ENCODE measurements at places on chromosomes 3 and 15. TPM values are rescaled to one million over a fixed set of nuclear protein-coding genes. Genes with fewer than 3 reads are reported as not detected.

Gene NRROS
- total RNA-seq = 3.1 TPM

Gene OCA2
- not detected for total RNA-seq

Gene ARHGEF26
- total RNA-seq = 1.9 TPM

Gene RPP25
- 2.7 TPM for total RNA-seq

Gene TBCCD1
- total RNA-seq = 5.3 TPM

Gene NUP210
- total RNA-seq = 3.5 TPM

Gene PATL2
- 3.3 TPM for total RNA-seq

Gene CCR8
- not detected for total RNA-seq

Gene ZNF80
- total RNA-seq = not detected

Gene CCR2
- total RNA-seq = 0.89 TPM

Gene FAM227B
- total RNA-seq = 19.8 TPM

Gene LTF
- 4.8 TPM for total RNA-seq

Gene TIPARP
- total RNA-seq = 26.0 TPM

GRCh38 chr3:143551761-143552160, 296.5 kb downstream of the SLC9A9 start:
- no peak for DNase-seq

DNA sequence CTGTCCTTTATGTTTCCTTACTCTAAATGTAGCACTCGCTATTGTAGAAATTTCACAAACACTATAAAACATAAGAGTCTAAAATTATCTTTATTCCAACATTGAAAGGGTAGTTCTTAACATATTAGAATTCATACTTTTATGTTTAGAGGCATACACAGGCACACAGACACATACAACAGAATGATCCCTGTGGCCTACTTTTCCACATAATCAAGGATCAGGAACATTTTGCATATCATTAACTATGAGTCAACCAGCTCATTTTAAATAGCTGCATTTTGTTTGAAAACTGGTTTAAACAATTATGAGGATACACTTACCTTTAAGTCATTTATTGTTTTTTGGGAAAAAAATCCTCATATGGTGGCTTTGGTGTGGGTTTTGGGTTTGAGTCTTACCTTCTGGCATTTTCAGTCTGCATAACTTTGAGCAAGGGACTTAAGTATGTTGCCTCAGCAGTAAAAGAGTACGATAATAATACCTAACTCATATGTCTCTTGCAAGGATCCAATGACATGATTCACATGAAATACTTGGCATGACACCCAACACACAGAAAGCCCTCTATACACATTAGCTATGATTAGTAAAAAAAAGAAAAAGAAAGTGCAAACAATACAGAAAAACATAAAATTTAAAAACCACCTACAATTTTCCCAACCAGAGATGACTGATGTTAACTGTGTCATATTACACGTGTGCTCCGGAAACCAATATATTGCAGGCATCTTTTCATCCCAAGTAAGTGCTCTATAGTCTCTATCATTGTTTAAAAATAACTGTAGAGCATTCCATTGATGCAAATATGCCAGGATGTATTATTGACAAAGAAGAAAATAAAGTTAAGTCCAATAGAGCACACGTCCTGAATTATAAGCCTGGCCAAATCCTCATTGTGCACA, 213.1 kb upstream of the ADAMTS9 start:
- no peak for DNase-seq

- no peak for DNase-seq
Observed at GRCh38 chr3:48399387-48400172, 27.6 kb downstream of the FBXW12 start.

DNA sequence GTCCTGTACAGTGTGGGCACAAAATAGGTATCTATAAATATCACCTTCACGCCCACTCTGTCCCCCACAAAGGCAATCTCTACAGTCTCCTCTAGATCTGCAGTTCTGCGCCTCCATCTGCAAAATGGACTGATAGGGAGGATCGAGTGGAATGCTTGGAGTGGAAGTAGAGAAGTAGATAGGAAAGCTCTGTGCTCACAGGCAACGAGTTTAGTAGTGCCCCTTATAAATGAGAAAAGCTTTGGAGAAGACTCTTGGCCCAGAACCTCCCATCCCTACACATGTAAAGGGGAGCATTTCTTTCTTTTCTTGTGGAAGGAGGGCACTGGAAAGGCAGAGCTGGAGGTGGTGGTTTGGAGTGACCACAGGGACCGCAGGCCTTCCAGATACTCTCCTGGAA, 88.5 kb downstream of the ZNF621 start:
- no peak for DNase-seq

DNA sequence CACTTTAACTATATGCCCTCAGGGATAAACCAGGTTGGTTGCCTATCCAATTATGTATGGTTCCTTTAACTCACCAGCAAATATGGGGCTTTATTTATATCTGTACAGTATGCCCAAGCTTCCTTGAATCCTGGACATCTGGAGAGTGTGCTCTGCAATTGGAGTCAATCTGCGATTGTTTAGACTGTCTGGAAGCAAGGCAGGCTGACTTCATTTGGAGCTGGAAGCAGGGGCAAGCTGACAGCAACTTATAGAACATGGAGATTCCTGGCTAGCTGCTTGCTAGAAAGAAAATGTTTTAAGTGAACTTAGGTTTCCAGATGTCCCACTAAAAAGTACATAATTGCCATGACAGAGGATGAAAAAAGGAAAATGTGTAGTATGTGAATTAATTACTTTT, 63.7 kb upstream of the TPRG1 start:
- DNase-seq = no peak

GRCh38 chr15:55707951-55708350, 35.0 kb downstream of the PRTG start:
- DNase-seq = no peak

GRCh38 chr3:6079561-6080179, 781.2 kb upstream of the GRM7 start:
- DNase-seq = no peak

DNA sequence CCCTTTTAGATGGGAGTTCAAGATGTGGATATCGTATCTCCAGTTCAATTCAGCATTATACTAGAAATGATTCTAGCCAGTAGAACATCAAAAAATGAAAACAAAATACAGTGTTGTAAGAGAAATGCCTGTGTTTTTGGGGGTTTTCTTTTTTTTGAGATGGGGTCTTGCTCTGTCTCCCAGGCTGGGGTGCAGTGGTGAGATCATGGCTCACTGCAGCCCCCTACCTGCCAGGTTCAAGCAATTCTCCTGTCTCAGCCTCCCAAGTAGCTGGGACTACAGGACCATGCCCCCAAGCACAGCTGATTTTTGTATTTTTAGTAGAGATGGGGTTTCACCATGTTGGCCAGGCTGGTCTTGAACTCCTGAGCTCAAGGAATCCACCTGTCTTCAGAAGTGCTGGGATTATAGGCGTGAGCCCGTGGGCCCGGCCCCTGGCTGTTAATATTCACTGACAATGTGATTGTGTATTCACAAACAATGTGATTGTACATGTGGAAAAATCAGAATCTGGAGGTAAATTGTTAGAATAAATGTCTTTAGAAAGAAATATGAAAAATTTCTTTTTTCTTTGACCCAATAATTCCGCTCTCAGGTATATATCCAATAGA, 59.0 kb downstream of the ARIH1 start:
- no peak for DNase-seq

GRCh38 chr3:98952404-98952803, 50.9 kb upstream of the DCBLD2 start:
- no peak for DNase-seq

DNA sequence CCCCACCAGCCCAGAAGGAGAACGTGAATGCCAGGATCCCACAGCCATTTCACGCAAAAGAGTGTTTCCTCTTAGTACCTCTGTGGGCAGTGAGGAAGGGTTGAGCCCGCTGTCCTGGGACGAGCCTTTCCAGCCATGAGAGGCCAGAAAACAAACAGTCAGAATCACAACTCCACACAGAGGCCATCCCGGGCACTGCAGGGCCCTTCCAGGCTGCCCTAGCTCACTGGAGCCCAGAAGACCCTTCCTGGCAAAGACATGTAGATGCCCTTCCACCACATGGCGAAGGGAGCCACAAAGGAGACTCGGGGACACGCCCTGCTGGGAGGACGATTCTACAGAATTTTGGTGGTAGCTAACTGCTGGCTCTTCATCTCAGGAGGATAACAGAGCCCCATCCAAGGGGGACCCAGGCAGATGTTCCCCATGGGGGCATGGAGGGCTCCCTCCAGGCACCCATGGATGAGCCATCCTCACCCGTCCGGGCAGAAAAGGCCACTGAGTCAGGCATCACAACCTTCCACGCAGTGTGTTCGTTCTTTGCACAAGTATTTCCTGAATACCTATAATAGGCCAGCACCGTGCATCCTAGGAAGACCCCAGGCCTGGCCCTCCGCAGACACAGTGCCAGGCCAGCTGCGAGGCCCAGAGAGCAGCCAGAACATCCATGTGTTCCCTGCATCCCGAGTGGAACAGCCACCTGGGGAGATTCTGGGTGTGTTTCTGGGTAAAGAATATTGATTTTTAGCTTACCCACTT, 47.2 kb downstream of the SLC12A8 start:
- no peak for DNase-seq

- no peak for DNase-seq
Observed at GRCh38 chr3:186060222-186060621, 48.7 kb downstream of the ETV5 start.

GRCh38 chr15:99993262-99993661, 260.0 kb upstream of the LYSMD4 start:
- peak; percentile 30 for DNase-seq

DNA sequence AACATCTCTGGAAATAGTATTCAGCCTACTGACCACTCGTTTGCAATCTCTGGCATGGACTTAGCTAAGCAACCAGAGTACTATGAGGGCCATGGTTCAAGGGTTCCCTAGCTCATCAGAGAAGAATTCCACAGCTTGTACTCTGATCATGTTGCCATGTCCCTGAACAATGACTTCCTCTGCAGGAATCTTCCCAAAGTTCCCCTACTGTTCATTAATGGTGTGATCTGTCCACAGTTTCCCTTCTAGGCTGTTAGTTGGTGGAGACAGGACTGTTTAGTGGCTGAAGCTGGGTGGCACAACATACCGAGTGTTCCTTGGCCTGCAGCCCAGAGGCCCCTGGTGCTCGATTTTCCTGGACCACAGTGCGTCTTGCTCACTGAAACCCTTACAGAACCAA, 44.4 kb upstream of the GALNT15 start:
- DNase-seq = no peak

DNA sequence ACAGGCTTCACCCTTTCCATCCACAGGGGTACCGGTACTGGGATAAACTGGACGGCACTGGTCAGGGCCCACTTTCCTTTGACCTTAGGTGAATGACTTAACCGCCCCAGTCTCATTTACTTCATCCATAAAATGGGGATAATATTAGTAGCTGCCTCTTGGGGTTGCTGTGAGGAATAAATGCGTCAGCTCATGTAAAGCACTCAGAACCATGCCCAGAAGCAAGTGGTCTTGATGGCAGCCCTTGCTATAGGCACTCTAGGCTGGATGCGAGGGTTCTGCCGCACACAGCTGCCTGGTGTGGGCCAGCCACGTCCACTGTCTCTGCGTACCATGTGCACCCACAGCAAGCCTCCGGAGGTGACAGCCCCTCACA, 32.2 kb upstream of the FBLN2 start:
- no peak for DNase-seq

GRCh38 chr3:102485701-102486100, 50.9 kb downstream of the ZPLD1 start:
- DNase-seq = no peak

DNA sequence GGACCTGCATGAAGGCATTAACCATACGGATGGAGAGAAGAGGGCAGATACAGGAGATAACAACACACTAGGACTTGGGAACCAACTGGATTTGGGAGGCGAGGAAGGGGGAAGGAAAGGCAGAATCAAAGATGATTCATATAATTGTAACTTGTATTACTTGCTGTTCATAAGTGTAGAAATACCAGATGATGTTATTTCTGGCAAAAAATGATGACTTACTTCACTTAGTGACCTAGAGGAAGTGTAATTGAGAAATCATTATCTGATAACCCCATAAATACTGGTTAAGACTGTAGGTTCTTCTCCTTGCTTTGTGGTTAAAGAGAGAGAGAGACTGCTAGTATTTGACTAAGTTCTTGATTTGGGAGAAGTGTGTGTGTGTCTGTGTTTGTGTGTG, 50.5 kb upstream of the GK5 start:
- DNase-seq = no peak

DNA sequence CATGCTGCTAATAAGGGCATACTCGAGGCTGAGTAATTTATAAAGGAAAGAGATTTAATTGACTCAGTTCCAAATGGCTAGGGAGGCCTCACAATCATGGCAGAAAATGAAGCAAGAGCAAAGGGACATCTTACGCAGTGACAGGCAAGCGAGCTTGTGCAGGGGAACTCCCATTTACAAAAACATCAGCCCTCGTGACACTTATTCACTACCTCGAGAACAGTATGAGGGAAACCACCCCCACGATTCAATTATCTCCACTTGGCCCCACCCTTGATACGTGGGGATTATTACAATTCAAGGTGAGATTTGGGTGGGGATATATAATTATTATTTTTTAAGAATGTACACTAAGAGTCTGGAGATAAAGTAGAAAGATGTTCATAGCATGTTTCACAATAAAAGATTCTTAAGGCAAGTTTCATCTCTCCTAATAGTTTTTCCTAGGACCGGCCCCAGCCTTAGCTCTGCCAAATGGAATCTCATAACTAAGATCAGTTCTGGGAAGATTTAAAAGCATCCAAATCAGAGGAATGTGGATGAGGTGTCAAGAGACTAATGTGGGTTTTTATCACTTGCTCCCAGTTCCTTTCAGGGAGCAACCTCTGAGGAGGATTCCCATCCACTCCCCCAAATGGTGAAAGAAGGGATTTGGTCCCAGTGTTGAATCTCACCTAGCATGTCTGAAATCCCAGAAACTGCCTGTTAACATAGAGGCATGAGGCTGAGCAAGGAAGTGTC, 221.0 kb downstream of the ZMAT3 start:
- DNase-seq = no peak

DNA sequence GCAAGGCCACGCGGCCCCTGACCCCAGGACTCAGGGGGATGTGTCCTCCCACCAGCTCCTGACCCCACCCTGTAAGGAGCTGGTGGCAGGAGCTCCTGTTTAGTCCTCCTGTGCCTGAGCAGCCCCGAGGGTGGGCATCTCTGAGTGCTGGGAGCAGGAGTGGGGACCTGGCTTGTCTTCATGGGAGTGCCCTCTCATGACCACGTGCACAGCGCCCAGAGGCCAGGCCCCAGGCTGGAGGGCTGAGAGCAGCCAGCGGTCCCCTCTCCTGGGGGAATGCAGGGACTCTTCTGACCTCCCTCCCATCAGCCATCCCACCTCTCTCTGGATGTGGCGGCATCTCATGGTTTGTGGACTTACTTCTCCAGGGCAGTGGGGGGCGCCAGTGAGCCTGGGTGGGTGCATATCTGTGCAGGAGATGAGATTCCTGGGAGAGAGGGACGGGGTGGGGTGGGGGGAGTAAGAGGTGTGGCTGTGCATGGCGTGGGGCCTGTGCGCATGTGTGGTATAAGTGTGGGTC, 205.6 kb downstream of the TBC1D2B start:
- peak; percentile 57 for DNase-seq

GRCh38 chr3:194404365-194405140, 5.5 kb upstream of the GP5 start:
- no peak for DNase-seq
